Stimulated activated memory B cell treated with anti-CD40 and anti-IgM and Interleukin-4, amounts not matched to agents 10 μg/mL and 1 μg/mL and 100 μg/mL, for 72 hours (primary cell): ENCODE measurements at places on chromosomes 1 and 21.
A peak's percentile ranks its signal among the peaks of the same experiment; 100 is the strongest.

DNA sequence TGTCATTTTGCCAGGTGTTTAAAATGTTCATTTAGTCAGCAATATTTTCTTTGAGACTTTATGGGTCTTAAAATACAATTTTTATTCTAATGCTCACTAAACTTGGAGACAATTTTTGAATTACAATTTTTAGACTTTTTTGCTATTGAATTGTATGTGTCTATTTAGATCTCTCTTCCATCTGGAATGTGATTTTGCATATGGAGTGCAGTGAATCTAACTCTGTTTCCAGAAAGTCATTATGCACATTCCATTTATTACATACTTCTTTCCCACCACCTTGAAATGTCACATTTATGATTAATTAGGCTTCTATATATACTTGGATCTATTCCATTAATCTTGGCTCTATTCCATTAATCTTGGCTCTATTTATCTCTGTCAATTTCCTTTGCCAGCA is 5.6 kb upstream of the TSPEAR start:
- no peak for ATAC-seq

- no peak for ATAC-seq
These were observed 487.6 kb downstream of the DPYD start for GRCh38 chr1:97433094-97433823.

DNA sequence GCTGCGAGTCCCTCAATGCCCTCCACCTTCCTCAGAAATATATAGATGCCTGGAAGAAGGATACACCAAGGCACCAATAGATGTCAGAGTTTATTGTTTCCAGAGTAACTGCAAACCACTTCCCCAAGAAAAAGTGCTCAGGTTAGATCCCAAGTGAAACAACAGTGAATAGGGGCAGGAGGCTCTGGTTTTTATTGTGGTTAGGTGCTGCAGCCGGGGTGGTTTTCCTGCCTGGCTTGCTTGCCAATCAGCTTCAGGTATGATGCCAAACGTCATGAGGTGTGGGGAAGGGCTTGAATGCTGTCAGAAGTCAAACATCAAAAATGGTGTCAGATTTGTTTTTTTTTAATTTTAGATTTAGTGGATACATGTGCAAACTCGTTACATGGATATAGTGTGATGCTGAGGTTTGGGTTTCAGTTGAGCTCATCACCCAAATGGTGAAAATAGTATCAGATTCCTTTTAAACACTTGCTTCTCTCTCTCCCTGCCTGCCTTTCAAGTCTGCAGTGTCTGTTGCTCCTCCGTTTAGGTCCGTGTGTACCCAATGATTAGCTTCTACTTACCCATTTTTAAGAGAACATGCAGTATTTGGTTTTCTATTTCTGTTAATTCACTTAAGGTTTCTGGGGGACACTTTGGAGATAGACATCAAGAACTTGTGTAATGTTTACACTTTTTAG is 1317.0 kb downstream of the MRPL39 start:
- no peak for ATAC-seq

- no peak for ATAC-seq
These were observed 61.6 kb downstream of the KIF14 start for GRCh38 chr1:200558866-200559459.

GRCh38 chr1:187051618-187052232 is 223.0 kb downstream of the PLA2G4A start:
- ATAC-seq = no peak

DNA sequence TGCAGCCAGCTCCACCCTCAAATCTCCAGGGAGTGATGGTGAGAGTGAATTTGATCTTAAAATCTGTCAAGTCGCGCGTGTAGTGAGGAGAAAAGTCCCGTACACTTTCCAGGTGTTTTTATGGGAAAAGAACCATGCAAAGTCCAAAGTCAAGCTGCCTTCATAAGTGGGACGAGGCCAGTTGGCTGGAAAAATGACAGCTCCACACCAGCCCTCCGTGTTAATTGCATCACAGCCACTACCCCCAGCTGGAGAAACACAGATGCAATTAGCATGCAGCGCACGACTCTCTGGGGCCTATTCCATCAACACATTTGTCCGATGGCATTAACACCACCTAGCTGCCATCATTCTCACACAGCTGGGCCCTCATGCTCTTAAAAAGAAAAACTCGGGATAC is 68.4 kb downstream of the KLHDC7A start:
- ATAC-seq = no peak

- ATAC-seq = no peak
These were observed 26.1 kb downstream of the ATP5PF start for GRCh38 chr21:25708467-25709065.

GRCh38 chr1:46790446-46791101 is 8.3 kb upstream of the CYP4B1 start:
- ATAC-seq = no peak

DNA sequence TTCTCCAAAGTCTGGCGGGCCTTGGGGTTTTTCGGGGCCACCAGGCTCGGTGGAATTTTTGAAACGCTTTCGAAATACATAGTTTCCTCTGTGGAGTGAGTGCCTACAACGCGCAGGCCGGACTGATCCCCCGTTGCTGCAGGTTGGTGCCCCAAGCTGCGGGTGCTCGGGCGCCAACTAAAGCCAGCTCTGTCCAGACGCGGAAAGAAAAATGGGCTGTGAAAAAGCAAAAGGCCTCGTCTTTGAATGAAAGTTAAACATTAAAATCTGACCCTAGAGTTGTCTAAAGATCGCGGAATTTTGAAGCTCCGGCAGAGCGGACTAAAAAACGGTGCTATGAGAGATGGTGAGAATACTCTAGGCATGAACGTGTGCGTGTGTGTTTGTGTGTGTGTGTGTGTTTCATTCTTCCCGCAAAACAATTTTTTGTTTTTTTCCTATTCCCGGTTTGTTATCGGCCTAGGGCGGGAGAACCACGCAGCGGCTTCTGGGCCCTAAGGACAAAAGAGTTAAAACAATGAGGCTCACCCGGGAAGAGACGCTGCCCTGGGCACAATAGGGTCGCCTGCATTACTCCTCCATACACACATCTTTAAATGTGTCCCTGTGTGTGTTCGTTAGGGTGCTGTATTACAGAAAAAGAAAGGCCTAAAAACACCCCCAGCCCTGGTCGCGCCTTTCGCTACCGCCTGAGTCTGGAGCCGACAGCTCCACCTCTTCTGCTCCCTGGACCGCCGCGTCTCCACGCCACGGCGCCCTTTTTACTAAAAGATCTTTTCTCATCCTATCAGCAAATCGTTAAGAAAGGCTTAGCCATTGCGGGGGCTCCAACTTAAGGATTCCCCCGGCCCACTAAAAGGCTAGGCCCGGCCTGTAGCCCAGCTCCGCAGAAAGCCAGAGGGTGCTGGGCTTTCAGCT is 3.2 kb downstream of the TBX15 start:
- no peak for ATAC-seq

GRCh38 chr21:41610042-41610839 is 102.3 kb upstream of the TMPRSS2 start:
- ATAC-seq = no peak

DNA sequence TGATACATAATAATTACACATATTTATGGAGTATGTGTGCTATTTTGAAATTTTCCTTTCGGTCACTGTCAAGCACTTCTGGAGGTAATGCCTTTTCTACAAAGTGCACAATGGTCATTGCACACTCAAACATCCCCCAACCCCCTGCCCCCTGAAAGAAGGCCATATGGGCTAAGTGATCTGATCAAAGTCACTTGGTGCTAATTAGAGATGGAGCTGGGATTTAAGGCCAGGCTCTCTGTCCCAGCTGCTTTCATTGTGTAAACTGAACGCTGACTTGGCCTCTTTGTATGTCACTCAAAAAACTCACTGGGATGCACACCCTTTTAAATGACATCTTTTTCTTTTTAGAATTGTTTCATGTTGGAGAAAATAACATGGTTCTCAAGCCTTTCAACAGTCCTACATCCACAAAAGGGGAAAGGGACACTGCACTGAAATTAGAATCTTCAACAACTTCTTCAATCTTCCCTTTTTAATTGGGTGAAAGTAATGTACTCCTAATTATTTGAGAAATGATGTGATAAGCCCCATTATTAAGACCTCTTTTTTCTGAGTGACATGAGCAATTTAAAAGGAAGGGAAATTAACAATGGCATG is 149.2 kb downstream of the ST6GALNAC5 start:
- ATAC-seq = no peak

DNA sequence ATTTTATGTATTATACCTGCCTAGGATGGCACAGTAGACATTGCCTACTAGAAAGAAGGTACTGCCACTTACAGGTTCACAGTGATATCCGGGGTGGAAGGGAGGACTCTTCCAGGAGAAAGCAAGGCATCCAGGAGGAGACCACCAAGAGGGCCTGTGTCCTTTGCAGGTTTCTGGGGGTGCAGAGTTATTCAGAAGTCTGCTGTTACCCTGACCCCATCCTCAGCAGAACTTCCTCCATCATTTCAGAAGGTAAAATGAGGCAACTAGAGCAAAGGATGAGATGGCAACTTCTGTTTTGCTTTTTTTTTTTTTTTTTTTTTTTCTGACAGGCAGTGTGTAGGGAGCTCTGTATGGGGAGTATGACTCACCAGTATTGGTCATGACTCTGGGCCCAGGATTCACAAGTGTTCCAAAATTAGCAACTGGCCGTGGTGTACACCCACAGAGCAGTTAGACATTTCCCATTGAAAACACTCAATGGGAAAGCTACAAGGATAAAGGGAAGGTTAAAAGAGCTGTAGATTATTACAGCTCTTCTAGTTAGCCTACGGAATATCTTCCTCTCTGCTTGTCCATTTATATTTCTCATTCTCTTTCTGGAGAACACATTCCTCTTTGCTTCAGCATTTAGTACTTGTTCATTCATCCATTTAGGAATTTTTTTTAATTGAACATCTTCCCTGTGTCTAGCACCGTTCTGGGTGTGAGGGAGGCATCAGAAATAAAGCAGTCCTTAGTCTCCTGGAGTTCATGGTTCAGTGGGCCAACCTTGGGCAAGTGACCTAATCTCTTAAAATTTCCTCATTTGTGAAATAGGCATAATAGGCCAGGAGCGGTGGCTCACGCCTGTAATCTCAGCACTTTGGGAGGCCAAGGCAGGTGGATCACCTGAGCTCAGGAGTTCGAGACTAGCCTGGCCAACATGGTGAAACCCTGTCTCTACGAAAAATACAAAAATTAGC is 50.5 kb upstream of the PPP2R5A start:
- ATAC-seq = peak; percentile 69

- ATAC-seq = no peak
These were observed 647.9 kb upstream of the CAMK1G start for GRCh38 chr1:208935517-208936187.

GRCh38 chr1:244319283-244320132 is 132.2 kb downstream of the ADSS2 start:
- peak; percentile 89 for ATAC-seq

DNA sequence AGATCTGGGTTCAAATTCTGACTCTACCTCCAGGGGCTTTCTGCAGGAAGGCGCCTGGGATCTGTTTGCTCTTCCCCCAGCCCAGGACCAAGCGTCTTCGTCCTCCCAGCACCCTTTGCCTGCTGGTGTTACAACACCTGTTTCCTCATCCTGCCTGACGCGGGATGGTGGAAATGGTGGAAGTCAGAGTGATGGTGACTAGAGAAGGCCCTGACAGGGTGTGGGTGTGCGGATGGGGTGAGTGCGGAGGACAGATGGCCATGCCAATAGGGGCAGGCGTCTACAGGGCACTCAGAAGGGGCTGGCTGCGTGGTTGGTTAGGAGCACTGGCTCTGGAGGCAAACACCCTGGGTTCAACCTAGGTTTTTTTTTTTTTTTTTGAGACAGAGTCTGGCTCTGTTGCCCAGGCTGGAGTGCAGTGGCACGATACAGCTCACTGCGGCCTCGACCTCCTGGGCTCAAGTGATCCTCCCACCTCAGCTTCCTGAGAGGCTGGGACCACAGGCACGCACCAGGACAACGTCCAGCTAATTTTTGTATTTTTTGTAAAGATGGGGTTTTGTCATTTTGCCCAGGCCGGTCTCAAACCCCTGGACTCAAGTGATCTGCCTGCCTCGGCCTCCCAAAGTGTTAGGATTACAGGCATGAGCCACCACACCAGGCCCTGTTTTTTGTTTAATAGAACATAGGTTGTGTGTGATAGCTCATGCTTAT is 1.5 kb downstream of the THEMIS2 start:
- ATAC-seq = no peak

DNA sequence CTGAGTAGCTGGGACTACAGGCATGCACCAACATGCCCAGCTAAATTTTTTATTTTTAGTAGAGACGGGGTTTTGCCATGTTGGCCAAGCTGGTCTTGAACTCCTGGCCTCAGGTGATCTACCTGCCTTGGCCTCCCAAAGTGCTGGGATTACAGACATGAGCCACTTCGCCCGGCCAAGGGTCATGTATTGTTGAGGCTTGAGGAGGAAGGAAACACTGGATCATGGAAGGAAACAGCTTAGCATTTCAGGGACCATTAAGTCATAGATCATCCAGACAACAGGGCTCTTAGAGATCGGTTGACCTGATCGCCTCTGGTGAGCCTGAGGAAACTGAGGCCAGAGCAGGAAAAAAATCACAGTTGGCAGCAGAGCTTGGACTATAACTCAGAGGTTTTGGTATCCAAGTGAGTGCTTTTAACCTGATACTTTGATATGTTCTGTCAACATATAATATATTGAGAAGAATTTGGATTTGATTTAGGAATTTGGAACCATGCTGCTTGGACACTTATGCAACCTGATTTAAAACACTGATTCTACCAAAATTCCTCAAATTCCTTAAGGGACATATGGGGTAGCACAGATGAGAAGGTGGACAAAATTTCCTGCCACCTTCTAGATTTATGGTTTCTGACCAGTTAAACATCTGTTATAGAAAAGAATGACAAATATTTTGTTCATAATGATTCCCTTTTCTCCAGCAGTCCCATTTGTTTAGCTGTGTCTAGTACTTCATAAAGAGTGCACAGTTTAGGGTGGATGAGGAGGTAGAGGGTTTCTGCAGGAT is 13.1 kb upstream of the BMP8A start:
- ATAC-seq = no peak

- no peak for ATAC-seq
These were observed 2.1 kb downstream of the SF3A3 start for GRCh38 chr1:37987679-37988078.

DNA sequence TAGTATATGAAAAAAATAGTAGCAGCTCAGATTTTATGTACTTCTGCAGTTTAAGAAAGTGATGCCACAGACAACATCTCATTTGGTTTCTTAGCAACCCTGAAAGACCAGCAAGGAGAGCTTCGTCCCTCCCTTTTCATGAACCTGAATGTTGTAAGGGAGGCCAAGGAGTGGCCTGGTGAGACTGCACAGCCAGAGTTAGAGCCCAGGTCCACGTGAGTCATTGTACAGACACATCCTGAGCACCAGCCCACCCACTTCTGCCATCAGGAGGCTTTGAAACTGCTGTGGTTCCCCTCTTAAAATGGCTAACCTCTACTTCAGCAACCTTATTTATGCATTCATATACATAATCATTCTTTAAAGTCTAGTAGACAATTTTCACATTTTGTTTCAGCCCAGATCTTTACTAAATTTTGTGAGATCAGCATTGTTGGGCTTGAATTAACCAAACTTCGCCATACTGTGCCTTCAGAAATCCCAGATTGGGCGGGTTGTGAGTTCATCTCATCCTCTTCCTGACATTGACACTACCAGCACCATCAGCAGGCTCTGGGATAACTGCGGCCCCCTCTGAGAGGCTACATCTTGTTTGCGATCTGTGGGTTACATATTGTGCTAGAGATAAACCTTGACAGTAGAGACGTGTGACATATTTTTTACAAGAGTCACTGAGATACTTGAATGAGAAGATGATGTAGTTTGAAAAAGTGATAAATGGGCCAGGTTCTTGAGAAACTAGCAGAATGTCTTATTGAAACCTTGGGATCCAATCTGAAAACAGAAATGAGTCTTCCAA is 106.7 kb downstream of the CAMTA1 start:
- ATAC-seq = no peak
